Aorta (tissue), 5 donors: ENCODE measurements at places on chromosomes 1 and 21.

DNA sequence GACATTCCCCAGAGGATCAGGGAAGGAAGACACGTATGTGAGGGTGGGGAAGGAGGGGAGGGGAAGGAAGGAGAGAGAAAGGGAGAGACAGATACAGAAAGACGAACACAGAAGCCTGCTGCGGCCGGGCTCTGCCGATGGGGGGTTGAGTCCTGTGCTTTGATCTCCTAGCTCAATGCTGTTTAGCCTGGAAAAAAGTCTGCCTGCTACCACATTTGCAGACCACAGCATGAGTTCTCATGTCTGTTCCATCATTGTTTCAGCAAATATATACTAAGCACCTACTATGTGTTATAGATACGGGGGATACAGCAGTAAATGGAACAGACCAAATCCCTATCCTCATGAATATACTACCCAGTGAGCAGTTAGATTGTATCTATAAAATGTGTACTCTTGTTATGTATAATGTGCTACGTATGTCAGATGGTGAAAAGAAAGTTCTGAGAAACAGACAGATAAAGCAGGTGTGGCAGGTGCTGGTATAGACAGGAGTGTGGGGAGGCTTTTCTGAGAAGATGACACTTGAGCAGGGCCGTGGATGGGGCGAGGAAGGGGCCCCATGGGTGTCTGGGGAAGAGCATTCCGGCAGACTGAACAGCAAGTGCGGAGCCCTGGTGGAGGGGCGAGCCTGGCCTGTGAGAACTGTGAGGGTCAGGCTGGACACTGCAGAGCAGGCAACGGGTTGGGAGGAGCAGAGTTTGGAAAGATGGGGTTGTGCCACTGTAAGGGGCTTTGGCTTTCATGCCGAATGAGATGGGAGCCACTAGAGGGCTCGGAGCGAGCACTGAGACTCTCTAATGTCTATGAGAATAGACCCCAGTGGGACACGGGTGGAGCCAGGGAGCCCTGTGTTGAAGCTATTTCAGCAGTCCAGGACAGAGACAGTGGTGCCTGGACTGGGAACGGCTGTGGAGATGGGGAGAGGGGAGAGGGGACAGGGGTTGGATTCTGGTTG lies 34.1 kb downstream of the KIAA1614 start:
- peak; percentile 14 for DNase-seq

DNA sequence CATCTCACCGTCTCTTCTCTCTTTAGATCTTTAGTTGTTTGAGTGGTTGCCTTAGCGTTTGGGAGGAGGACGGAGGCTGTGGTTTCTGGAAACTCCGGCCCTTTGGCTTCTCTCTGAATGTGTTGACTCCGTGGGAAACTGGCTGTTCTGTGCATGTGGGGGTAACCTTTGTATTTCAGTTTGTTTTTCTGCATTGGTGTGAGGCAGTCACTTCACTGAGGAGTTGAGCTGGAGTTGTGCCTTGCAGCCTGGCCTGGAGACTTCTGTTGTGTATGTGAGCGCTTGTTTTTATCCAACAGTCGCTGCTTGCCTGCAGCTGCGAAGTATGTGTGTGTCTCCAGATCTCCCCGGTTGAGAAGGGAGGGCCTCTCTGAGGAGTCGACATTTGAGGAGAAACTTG lies 33.6 kb downstream of the CLDN14 start:
- DNase-seq, result no peak

GRCh38 chr1:240621249-240621648 lies 9.3 kb upstream of the GREM2 start:
- DNase-seq, result no peak

DNA sequence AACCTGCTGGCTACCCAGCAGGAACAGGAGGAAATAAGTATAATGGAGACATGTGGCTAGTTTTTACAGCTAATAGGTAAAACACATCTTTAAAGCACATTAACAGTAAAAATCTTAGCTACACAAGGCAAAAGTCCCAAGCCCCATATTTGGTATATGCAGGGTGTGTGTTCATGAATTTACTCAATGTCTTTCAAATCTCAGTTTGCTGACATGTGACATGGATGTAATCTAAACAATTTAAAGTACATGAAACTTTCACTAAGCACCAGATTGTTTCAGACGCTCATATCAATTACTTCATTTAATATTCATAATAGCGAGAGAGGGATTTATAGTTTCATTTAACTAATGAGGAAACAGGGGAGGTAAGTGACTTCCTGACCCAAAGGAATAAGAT lies 3.9 kb downstream of the TACSTD2 start:
- no peak for DNase-seq

DNA sequence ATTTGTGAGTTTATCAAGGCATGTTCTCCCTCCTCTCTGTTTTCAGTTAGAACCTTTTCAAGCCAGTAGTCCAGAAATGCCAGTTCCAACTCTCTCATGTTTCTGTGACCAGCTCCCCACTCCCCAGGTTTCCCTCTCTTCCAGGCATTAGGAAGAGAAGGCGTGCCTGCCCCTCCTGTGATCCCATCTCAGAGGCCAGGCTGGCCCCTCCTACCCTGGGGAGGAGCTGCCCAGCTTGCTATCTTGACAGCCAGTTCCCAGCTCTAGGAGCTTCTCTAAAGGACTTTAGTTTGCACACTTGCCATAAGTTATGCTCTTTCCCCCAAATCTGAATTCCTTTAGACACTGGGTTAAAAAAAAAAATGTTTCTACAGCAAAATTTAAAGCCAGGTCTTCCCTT lies 8.9 kb downstream of the HYI start:
- peak; percentile 56 for DNase-seq

- DNase-seq, result no peak
Measured at GRCh38 chr1:99647490-99647889, 1.6 kb downstream of the PALMD start.

DNA sequence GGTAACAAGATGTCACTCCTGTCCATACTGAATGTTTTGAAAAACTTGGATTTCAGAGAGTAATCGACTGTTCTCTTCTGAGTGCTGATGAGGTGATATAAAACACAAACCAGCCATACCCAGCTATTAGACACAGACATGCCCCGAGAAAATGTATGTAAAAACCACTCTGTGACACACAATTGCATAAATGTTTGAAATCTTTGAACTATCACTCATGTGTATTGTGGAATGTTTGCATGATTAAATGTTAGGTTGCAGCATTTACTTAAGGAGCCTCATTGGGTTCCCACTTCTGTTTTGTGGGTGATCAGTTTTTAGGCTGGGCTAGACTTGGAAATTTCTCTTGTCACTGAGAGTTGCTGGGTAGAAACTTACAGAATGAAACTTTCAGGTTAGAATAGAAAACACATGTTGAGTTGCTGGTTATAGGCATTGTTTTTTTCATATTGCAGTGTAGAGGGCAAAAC lies 270.4 kb upstream of the B3GALT2 start:
- DNase-seq, result no peak

- DNase-seq, result no peak
Measured at GRCh38 chr1:180158149-180159147, 3.8 kb downstream of the QSOX1 start.

GRCh38 chr1:39344394-39345154 lies 140.1 kb downstream of the MACF1 start:
- DNase-seq, result no peak
